Activated naive CD8-positive, alpha-beta T cell treated with anti-CD3 and anti-CD28 coated beads for 36 hours (primary cell): ENCODE measurements at places on chromosomes 6 and 20. TPM values are rescaled to one million over a fixed set of nuclear protein-coding genes. Genes with fewer than 3 reads are reported as not detected.

DNA sequence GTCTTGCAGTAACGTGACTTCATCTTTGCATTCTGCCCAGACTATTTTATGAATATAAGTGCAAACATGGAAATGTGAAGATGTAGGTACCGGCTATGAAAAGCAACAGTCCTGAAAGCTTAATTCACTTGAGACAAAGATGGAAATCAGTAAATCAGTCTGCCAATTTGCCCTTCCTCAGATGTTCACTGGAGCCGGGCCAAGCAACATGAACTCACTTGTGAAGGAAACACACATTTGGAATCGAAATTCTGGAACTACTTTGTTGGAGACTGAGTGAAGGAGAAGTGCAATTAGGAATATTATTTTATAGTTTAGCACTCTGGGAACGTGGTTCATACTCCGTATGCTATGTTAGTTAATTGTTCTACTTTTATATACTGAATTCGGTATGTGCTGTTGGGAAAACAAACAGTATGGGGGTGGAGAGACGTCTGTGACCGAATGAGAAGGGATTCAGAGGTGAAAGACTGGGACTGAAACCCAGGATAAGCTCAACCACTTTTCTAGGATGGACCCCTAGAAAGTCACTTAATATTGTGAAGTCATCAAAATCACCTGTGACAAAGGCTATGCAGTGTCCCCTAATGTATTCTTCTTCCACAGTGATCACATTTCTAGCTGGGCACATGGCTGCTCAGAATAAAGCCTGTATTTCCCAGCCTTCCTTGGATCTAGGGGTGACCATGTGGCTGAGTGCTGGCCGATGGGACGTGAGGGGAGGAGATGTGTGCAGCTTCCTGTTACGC, 95.5 kb downstream of the PREX1 start:
- no peak for DNase-seq

DNA sequence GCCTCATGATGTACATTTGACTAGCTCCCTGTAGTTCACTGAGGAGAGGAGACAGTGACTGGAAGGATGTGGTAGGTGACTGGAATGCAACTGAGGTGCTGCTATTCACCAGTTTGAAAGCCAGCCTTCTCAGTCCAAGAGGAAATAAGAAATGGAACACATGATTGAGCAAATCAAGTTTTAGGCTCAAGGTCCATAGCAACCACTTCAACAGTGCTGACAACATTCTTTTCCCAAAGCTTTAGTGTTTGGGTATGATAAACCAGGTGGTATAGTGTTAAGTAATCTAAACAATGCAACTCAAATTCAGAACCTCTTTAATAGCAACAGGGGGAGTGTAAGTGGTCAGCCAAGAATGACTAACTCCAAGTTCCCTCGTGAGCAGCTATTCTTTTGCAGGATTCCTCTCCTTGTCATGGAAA, 9.2 kb downstream of the ZHX3 start:
- no peak for DNase-seq

The IL20RA gene
- not detected for total RNA-seq

- DNase-seq: no peak
Measured at GRCh38 chr20:36197271-36197670, 39.0 kb upstream of the AAR2 start.
